Osteocyte (in vitro differentiated cells): ENCODE measurements at places on chromosomes 7 and 10. TPM values are rescaled to one million over a fixed set of nuclear protein-coding genes. Genes with fewer than 3 reads are reported as not detected.

Gene NKX6-2
- not detected in 2 replicates for total RNA-seq

DNA sequence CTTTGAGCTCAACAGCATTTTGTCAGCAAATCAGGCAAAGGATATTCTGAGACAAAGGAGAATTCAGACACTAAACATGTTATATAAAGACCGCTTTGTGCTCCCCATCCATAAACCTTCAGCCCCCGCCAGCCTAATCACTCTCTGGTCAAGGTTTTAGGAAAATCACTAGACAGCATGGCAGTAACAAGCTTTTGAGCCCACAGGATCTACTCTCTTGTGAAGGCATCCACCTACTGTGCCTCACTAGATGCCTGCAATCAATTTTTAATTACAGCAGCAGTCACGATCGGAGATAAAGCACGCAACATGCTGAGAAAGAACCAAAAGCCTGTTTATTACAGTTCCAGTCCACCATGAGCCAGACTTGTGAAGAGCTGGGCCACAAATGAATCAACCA is 19.1 kb downstream of the PDE1C start:
- DNase-seq = no peak

DNA sequence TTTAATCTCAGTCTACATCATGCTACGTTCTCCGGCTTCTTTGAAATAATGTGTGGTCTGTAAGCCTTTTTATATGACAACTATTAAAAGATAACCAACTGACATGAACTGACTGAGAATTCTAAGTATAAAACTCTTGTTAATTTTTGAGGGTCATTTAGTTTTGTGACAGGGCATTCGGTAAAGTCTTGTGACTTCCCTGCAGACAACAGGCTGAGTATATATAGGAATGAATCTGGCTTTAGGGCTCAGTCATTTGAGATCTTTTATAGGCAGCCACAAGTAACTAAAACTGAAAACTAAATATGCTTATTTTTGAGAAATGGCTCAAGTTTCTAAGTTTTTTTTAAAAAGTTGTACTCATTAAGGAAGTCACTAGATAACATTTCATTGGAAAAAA is 62.5 kb upstream of the SCIN start:
- DNase-seq = no peak

- peak; percentile 85 for DNase-seq
These were observed 727 bp downstream of the ATRNL1 start for GRCh38 chr10:115093776-115094408.

GRCh38 chr10:47160967-47161366 is 139.0 kb upstream of the GDF10 start:
- DNase-seq = no peak

Gene INHBA
- 198 and 199 TPM in 2 replicates for total RNA-seq

DNA sequence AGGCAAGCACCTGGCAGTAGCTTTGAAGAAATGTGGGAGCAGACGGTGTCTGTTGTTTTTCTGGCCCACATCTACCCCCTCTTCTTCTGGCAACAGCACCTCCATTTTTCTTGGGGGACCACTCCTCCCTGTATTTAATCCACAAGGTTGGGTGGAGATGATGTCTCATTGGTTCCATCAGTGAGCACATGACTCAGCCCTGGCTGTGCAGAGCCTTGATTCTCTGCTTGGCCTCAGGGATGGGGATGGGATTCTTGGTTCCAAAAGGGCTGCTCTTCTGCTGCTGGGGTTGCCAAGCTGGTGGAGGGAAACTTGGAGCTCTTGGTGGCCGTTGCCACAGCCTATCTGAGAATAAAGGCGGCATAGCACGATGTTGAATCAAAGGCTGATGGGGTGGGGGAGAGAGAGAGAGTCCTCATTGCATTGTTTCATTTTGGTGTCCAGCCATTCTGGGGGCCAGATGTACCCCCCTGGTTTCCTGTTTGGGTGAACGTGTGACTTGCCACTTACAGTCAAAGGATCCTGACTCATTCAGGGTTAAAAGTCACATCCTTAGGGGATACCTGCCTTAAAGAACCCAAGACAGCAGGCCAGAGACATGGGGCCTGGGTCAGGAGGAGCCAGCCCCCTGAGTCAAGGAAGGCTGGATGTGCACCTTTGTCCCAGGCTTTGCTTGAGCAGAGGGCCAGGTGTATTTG is 25.9 kb downstream of the GRK5 start:
- no peak for DNase-seq

Gene FUOM
- 20.5 and 24.0 TPM in 2 replicates for total RNA-seq

Gene PRPS1L1
- not detected in 2 replicates for total RNA-seq

GRCh38 chr7:28531291-28531690 is 119.0 kb downstream of the CREB5 start:
- DNase-seq = no peak

DNA sequence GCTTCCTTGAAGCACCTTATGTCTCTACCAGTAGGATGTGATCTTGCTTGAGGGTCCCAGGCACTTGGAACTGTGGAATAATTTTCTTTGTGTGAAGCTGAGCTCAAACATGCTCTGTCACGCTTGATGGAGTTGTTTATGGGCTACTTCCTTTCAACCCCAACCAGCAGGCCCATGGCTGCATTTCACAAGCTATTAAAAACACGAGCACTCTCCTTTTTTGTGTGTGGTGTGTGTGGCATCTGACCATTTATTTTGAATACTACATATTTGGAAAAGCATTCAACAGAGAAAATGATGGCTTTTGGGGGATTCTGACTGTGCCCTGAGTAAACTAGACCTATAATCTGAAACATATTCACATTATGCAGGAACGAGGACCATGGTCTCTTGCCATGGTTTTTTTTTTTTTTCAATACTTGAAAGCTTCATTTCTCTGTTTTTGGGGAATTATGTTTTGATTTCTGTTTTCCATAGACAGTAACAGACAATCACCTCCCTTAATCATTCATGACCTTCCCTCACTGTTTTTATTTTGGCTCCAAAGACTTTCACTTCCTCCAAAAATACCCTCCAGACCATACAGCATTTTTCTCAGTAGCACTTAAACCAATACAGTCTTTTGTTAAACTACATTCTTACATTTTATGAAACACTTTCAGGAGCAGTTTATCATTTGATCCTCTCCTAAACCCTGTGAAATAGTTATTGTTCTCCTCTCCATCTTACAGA is 233.6 kb upstream of the BMPER start:
- DNase-seq = no peak

GRCh38 chr10:9719246-9719645 is 1298.4 kb upstream of the CELF2 start:
- no peak for DNase-seq

DNA sequence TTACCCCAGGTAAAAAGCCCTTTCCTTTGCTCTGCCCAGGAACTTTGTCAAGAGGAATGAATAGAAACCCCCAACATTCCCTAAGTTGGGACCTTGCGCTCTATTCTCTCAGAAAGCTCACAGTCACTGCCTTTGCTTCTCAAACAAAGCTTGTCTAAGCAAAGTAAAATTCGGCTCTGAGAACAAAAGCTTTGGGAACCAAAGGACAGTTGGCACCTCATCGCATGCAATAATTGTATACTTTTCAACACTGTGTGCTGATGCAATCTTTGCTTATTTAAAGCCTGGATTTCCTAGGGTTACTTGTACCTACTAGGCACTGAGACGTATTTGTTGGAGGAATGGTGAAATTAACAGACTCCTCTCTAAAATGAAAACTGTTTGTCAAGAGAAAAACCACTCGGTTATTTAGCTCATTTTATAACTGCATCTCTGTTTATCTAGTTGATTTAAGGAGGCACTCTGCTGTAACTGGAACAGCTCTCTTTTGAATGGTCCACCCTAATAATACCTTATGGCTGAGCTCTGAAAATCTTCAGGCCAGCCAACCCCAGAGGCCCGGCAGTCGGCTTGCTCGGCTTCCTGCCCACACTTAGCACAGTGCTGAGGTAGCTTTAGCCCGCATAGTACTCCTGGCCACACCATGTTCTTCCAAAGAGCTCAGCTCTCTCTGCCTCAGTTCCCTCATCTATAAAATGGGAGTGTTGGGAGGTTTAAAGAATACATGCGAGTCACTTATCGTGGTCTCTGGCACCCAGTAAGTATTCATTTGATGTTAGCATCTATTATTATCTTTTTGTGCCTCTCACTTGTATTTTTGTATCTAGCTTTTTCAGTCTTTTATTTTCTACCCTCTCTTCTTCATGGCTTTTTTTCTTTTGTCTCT is 80.2 kb upstream of the PRR15 start:
- no peak for DNase-seq

Gene PTN
- 77.8 and 83.0 TPM in 2 replicates for total RNA-seq

DNA sequence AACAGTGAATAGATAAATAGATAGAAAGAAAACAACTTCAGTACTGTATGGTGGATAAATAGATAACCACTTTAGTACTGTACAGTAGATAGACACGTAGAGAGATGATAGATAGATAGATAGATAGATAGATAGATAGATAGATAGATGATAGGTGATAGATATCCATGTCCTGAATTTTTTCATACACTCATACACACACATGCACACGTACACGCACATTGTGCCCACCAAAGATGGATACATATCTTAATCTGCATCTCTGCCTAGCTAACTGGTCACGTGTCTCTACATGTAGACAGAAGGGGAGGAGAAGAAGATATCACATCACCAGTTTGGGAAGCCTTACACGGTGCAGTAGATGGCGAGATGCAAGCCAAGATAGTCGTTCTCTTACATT is 99.2 kb downstream of the ARID5B start:
- DNase-seq = no peak

Gene RELN
- total RNA-seq = 0.19 and 0.52 TPM in 2 replicates

GRCh38 chr7:52095861-52096260 is 779.3 kb upstream of the COBL start:
- no peak for DNase-seq

DNA sequence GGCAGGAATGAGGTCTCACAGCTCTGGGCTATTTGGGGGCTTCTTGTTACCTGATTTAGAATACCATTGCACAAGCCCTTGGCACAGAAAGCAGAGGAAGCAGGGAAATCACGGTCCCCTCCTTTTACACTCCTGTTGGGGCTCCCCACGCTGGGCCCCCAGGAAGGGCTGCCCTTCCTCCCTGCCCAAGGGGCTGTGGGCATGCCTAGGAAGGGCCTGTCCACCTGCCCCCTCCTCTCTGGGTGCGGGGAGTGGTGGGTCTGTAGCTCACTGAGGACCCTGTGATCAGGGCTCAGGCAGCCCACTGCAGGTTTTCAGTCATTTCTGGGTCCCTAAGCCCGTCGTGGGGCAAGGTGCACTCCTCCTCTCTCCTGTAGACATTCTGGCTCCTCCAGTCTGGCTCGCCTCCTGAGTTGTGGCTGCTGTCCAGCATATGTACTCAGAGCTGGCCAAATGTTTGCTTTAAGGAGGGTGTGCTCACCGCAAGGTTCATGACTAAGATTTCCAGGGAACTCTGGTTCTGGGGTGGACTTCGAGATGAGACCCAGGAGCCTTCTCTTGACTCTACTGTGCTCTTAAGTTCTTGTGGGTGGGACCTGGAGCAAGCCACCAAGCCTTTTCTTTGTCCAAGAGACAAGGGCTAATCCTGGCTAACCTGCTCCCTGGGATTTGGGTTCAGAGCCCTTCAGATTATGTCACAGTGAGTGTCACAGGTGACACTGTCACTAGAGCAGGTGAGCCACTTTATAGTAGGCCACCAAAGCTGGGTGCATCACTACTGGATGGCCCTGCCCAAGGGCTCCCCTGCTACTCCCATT is 56.0 kb downstream of the TACR2 start:
- no peak for DNase-seq

- no peak for DNase-seq
These were observed 13.6 kb downstream of the PRXL2A start for GRCh38 chr10:80421707-80422536.

- no peak for DNase-seq
These were observed 618.9 kb upstream of the C7orf33 start for GRCh38 chr7:147971606-147972110.

DNA sequence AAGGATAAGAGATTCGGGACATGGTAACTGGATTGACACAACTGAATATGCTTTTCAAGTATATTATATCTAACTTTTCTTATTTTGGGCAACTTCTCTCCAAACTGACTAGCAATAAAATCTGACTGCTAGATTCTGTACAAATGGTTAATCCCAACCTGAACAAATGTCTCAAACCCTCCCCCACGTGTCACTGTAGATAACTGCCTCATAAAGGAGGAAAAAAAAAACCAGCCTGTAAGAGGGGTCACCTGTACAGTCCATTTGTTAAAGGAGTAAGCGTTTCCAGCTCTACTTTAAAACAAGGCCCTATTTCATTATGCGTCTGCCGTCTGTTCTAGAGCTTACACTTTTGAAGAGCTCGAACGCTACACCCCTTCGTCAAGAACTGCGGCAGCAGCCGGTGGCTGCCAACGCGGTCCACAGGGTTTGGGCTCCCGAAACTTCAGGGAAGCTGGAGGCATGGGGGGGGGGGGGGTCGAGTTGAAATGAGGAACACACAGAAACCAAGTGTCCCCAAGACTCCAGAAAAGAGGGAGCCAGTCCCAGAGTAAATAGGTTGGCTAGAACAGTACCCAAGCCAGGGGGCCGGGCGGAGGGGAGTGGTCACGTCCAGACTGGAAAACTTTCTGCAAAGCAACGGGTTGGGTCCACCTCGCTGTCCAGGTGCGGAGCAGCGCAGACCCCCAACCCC is 492 bp downstream of the COG5 start:
- DNase-seq = no peak

GRCh38 chr10:43801140-43801539 is 152.5 kb upstream of the ZNF32 start:
- no peak for DNase-seq

- DNase-seq = no peak
These were observed 163.1 kb downstream of the PRKCQ start for GRCh38 chr10:6416892-6417512.

Gene ING3
- 20.2 and 20.7 TPM in 2 replicates for total RNA-seq

- no peak for DNase-seq
These were observed 174.4 kb downstream of the ELFN1 start for GRCh38 chr7:1844336-1844950.

Gene VAX1
- 3.2 and 4.0 TPM in 2 replicates for total RNA-seq

- no peak for DNase-seq
These were observed 121.5 kb downstream of the NKX6-2 start for GRCh38 chr10:132664407-132664806.

- no peak for DNase-seq
These were observed 171.9 kb downstream of the EBF3 start for GRCh38 chr10:129792141-129792540.

DNA sequence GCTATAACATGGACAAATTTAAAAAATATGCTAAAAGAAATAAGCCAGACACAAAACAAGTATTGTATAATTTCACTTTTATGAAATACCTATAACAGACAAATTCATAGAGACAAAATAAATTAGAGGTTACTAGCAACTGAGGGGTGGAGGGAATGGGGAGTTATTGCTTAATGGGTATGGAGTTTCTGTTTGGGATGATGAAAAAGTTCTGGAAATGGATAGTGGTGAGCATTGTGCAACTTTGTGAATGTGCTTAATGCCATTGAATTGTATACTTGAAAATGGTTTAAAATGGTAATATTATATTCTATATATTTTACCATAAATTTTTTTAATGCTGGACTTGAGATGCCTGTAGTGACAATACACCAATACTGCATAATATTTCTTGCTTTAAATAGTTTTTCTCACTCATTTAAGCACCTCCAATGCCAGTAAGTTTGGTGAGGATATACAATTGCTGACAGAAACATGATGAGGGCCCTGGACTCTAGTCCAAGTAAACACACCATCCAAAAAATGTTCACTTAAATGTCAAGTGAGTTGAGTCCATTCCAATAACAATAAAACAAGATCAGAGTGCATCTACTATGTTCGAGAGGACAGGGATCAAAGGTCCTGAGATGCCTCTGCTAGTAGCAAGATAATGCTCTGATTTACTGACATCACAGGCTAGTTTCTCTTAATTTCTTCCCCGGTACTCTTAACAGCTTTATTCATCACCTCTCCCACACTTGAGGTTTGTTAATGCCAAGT is 71.9 kb downstream of the NT5C2 start:
- DNase-seq = no peak
